ENCODE measurements at places on chromosomes 7 and 10.

- DNase-seq: no peak
These were observed 5.9 kb upstream of the SGMS1 start for GRCh38 chr10:50629495-50630122.

DNA sequence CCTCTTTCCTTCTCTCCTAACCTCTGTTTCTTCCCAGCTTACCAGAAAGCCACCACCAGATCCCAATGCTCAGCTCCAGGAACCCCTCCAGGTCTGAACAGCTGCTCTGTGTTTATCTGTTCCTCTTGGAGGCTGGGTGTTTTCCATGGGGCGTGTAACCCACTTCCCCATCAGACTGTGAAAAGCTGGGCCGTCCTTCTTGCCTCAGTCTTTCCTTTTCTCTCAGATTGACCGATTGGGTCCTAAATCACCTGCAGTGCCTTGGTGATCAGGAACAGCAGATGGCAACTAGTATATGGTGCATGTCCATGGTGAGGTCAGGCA, 4.8 kb downstream of the SH3PXD2A start:
- no peak for DNase-seq

DNA sequence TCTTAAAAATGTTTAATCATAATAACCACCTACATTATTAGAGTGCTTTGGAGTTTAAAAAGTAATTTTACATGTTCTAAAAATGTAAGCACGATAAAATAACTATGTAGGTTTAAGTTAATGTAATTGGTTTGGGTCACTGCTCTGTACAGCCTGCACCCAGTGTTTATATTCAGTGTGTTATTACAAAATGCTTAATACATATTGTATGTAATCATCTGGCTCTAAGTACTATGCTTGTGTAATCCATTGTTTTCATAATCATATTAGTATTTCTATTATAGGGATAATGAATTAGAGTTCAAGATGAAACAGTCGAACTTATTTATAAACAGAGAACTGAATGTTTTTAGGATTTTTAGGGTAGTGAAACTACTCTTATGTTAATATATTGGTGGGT, 13.1 kb downstream of the RPA3 start:
- DNase-seq: no peak

DNA sequence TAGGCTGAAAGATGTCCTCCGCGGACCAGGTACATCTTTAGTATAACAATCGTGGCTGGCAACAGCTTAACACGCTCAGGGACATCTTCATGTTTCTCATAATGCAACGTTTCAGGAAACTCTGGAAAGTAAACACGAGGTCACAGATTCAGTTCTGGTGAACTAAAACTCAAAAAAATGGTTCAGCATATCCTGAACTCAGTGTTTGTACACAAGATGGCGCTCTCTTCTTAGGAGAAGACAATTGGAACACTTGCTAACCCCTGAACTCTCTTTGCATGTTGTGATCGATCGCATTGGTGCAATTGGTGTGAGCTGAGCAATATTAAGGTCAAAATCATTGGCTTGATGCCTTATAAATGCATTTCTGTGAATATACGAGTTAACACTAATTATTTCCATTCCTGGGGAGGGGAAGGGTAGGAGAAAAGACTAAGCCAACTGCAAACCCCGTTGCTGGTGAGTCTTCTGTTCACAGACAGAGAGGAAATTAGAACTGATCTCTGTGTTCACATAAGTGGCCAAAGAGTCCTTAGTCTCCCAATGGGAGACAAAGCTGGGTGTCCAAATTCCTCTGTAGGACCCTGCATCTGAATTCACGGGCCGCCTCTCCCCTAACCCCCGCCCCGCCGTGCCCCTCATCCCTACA, 52.6 kb upstream of the FAM180A start:
- peak; percentile 52 for DNase-seq

DNA sequence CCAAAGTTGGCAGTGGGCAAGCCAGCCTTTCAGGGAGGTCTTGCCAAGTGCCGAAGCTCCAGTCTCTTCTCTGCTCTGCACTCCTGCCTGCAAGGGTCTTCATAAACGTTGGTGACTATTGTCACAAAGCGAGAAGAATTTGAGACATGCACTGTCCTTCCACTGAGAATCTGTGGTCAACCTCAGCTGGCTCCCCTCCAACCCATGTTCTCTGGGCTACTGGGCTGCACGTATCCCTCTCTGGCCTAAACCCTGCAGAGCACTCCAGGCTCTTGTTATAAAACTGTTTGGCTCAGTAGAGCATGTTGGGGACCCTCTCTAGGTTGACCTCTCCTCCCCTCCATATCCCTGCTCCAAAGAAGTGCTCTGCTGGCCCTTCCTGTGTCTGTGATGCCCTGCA, 260.4 kb upstream of the NFE2L3 start:
- DNase-seq: no peak

- no peak for DNase-seq
These were observed 71.2 kb upstream of the RPA3 start for GRCh38 chr7:7789551-7789988.

GRCh38 chr10:71713135-71714030, 6.2 kb downstream of the C10orf105 start:
- no peak for DNase-seq

- no peak for DNase-seq
These were observed 1.4 kb downstream of the HPS1 start for GRCh38 chr10:98445200-98445812.

DNA sequence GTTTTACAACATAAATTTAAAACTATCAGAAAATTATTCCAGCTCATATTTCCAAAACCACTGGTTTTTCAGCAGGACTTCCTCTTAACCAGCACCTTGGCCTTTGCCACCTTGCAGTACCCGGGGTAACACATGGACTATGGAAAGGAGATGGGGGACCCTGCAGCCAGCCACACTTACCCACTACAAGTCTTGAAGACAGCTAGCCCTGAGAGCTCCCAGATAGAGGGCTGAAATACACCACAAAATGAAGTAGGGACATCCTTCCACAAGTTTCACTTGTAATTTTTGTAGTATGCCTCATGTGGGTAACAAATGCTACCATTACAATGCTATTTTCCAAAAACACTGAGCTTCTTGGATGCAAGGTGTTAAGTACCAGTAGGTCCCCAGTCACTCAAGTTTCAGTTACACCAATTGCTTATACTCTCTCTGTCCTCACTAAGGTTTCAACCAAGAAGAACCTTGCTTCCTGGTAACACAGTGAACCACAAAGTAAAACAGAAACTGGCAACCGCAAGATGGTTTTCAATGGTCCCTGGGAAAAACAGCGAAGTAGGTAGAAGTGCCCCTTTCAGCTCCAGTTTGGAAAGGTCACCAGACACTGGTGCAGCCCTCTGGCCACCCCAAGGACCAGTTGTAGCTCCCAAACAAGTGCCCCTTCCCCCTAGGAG, 110.9 kb downstream of the SGMS1 start:
- no peak for DNase-seq

- DNase-seq: no peak
These were observed 2.2 kb downstream of the SFXN3 start for GRCh38 chr10:101033276-101033675.

GRCh38 chr10:66283064-66283463, 642.8 kb upstream of the LRRTM3 start:
- no peak for DNase-seq

DNA sequence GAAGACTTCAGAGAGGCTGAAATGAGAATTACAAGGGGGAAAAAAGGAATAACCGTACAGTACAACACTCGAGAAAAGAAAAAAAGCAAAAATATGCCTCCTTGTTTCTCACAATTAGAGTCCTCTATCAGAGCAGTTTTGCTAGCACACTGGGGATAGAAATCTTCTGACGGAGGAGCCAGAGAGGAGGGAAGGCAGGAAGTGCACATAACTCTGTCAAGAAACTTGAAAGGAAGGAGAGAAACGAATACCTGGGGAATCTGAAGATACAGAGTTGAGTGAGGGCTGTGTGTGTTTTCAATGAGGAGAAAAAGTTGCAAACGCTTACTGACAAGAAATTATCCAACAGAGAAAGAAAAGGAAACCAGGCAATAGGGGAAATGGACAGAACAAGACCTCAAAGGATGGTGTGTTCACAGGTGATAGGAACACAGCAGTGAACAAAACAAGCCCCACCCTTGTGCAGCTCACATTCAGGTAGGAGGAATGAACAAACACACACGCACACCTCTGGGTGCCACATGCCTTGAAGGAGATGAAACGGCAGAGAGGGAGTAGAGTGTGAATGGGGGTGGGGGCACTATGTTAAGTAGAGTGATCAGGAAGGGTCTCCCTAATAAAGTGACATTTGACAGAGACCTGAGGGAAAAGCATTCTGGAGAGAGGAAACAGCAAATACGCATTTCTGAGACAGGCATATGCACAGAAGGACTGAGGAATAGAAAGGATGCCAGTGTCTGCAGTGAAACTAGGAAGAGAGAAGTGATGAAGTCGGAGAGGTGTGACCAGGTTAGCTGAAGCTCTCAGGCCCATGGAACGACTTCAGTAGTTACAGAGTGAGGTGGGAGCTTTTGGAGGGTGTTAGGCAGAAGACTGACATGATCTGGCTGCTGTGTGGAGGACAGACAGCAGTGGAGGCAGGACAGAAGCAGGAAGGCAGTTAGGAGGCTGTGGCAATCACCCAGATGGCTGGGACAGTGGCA, 46.7 kb upstream of the SPOCK2 start:
- no peak for DNase-seq

DNA sequence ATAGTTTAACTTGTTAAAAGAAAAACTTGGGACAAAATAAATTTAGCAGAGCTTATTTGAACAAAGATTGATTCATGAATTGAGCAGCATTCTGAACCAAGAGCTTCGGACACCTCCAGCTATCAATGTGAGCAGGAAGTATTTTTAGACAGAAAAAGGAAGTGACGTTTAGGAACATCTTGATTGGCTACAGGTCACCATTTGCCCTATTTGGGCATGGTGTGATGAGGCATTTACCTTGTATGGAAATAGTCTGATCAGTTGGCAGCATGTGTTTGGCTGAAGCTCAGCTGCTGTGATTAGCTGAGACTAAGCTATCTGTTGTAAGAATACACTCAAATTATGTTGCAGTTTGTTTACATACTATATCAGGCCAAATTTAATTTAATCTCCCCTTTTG, 185.1 kb downstream of the ATRNL1 start:
- DNase-seq: no peak

GRCh38 chr7:7641129-7641663, 644 bp downstream of the UMAD1 start:
- DNase-seq: no peak

DNA sequence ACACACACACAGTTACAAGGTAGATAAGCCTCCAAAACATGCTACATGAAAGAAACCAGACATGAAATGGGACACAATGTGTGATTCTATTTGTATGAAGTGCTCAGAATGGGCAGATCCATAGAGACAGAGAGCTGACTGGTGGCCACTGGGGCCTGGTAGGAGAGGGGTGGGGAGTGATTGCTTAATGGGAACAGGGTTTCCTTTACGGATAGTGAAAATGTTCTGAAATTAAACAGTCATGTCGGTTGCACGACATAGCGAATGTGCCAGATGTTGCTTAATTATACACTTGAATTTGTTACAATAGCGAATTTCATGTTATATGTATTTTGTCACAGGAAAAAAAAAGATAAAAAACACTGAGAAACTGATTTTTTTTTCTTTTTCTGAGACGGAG, 122.3 kb downstream of the SPDYE5 start:
- DNase-seq: no peak

DNA sequence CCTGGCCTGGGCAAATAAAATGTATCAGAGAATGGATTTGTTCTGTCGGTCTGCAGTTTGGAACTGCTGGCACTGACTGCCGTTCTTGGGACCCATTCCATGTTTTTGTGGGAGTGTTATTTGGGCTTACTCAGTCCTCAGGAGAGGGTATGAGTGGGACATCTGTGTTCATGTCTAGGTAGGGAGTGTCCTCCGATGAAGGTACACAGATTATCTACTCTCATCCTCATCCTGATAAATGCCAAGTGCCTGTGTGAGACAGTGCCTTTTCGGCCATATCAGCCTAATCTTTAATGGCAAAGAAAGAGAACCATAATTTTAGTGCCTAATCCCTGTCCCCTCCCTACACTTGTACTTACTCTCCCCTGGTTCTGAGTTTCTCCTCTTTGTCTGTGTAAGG, 409.4 kb downstream of the REEP3 start:
- no peak for DNase-seq

- no peak for DNase-seq
These were observed 152.6 kb upstream of the PFKP start for GRCh38 chr10:2914741-2915140.

GRCh38 chr7:28407651-28408050, 4.7 kb upstream of the CREB5 start:
- no peak for DNase-seq

DNA sequence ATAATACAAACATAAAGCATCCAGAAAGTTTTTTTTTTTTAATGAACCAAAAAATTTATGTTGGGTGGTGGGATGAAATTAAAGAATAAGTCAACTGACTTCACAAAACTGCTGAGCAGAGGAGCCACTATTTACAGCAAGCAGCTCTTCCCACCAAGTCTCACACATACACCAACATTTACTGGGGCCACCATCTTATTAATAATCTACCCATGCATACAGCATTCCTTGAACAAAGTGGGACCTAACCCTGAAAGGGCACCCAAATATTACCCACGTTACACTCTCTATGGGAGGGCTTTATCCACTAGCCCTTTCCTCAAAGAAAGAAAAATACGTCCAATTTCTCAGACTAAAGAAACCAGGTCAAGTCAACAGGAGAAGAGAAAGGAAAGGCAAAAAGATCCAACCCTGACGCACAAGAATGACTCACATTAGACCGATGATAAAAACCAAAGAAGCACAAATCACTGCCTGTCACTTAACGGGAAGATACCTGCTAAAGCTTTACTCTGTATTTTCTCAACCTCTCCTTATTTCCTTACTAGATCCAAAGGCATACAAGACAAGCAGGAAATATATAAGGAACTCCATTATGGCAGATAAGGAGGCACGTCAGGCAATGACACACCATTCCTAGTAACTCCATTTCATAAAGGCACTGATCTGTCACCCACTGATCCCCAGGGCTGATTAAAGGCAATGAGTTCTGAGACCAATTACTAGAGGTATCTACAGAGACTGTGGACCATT, 141.8 kb upstream of the ASAH2 start:
- DNase-seq: peak; percentile 84

DNA sequence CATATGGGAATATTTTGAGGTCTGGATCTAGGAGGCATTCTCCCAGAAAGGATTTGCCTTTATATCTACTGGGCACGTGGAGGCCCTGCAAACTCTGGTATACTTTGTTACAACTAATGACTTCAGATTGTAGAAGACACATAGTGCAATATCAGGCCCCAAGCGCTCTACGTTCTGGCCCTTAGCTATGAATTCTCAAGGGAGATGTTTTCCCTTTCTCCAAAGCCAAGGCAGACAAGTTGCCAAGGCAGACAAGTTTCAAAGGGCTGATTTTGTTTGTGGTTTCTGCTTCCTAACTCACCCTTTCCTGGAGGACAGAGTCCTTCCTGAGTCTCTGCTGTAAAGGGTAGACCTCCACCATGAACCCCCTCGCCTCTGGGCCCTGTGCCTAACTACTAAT, 99.4 kb upstream of the CTTNBP2 start:
- DNase-seq: no peak

GRCh38 chr7:43576241-43576640, 6.7 kb upstream of the STK17A start:
- no peak for DNase-seq

GRCh38 chr7:39336442-39336841, 229.8 kb upstream of the YAE1 start:
- DNase-seq: peak; percentile 58
